ENCODE measurements at places on chromosomes 2 and 18.

- peak; percentile 2 for DNase-seq
Measured at GRCh38 chr2:113755035-113755834, 1.2 kb downstream of the SLC35F5 start.

DNA sequence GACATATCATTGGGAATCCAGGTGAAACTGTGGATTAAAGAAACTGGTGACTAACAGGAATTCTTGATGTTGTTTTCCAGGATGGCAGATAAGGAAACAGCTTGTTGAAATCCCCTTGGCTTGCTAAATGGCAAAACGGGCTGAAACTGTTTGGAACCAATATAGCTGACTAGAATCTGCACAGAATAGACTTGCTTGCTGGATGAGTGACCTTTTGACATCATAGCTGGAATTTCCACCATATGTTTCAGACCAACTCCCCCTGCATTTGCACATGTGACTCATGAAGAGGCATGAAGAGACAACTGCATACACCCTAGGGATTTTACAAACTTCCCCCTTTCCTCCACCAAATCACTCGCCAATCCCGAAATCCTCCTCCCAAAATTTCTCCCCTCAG, 87.7 kb upstream of the LYPD1 start:
- DNase-seq: no peak

GRCh38 chr2:235373171-235373570, 120.7 kb upstream of the AGAP1 start:
- DNase-seq: no peak

- peak; percentile 87 for DNase-seq
Measured at GRCh38 chr2:196481324-196481697, 158.2 kb upstream of the CCDC150 start.

DNA sequence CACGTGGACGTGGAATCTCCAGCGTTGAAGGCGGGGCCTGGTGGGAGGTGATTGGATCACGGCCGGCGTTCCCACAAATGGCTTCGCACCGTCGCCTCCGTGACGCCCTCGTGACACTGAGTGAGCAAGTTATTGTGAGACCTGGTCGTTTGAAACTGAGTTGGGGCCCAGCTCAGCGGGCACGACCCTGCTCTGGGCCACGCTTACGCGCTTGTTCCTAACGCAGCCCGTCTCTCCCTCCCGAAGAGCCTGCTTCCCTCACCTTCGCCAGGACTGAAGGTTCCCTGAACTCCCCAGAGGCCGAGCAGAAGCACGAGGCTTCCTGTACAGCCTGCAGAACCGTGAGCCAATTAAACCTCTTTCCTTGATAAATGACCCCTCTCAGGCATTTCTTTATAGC, 121.8 kb downstream of the RTP5 start:
- DNase-seq: no peak

DNA sequence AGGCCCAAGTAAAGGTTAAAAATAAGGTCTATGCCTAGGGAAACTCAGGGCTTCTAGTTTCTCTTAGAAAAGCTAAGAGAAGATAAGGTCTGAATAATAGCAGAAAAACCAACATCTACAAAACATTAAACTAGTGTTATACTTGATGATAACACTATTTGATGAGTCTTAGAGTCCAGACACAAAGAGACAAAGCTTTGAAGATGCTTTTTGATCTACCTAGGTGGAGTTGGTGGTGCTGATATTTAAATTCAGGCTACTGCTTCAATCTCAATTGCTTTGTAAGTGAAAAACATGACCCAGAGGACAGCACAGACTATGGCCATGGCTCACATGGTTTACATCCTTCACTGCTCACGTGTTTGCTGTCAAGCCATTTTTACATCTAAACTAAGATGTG, 11.7 kb upstream of the MFF start:
- DNase-seq: no peak

- no peak for DNase-seq
Measured at GRCh38 chr2:30122362-30122761, 24.4 kb upstream of the YPEL5 start.

DNA sequence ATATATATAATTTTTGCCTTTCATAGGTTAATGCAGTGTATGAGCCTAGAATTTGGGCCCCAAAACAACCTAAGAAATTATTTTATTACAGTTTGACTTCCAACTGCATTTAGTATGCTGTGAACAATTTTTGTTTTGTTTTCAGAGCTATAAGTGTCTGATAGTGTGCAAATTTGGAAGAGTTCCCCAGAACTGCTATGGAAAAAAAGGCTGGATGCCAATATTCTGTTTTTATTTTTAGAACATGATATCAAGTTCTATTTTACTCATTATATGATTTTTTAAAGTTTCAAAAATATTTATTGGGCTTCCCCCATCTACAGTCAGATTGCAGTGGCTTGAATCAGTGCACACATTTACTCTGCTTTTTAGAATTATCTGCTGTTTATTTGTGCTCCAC, 42.6 kb downstream of the MRPS9 start:
- no peak for DNase-seq

DNA sequence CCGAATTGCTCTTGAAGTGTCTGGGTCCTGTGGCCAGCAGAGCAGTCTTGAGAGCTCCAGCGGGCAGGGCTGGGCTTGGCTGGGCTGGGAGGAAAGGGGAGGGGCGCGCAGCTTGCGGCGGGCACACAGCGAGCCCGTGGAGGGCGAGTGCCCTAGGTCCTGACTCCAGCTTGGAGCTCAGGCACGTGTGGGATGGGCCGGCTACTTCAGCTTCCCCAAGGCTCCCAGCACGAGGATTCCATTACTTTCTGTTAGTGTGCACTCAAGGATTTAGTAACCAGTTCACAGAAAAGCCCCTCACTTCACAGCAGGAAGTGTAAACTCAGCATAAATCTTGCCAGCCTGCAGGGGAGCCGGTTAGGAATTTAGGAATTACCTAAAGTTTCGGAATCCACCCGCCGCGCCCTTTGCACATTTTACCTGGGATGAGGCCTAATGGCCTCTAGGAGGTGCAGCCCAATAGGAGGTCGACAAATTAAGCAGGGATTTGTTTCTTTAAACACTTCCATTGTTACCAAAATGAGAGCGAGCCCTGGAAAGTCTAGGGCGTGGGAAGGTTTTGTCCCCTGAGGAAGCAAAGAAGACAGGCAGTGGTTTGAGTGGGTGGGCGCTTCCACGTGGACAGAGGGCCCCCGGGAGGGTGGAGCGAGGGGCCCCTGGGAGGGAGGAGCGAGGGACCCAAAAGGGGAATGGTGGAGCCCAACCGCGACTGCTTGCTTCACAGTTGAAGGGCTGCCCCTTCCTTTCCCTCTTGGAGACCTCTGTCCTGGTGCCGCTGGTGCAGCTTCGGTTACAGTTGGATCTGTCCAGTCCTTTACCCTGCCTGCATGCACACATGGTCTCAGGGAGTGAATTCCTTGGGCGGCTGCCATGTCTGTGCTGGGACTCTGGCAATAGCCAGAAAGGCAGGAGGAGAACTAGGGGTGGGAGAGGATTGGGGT, 93.3 kb downstream of the CTAGE1 start:
- peak; percentile 76 for DNase-seq

- DNase-seq: no peak
Measured at GRCh38 chr2:200318940-200319435, 12.5 kb downstream of the SPATS2L start.

DNA sequence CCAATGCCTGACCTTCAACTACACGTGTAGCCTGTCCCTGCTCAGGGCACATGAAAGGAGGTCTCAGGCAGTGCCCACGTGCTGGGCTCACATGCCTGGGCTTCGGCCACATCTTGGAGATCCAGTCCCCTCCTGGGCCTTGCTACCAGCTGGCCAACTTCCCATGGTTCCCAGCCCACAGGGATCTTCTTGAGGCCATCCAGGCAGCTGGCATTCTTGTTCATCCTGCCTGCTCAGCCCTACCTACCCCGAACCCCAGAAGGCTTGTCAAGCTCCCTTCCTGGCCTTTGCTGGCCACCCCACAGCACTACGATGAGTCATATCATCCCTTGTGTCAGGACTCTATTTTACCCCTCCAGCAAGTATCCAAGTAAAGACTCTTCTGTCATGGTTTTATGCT, 97.1 kb downstream of the ZBTB7C start:
- DNase-seq: no peak

DNA sequence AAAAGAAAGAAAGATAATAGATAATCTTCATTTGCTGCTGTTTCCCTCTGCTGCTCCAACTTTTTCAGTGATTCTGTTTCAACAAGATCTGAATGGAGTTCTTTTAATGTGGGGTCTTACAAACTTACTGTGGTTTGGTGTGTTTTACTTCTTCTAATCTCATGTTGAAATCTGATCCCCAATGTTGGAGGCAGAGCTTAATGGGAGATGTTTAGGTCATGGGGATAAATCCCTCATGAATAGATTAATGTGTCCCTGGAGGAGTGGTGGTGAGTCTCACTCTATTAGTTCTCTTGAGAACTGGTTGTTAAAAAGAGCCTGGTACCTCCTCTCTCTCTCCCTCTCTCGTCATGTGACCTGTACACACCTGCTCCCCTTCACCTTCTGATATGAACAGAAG, 442.4 kb downstream of the EPHA4 start:
- no peak for DNase-seq

DNA sequence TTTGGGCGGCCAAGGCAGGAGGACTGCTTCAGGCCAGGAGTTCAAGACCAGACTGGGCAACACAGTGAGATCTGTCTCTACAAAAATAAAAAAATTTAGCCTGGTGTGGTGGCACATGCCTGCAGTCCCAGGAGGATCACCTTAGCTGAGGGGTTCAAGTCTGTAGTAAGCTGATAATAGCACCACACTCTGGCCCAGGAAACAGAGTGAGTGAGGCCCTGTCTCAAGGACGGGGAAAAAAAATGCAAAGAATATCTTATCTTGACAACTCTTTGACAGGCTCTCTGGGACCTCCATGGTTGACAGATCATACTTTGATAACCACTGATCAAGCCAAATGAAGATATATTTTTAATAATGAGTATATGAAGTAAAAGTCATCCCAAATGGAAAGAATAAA, 22.7 kb downstream of the USP34 start:
- DNase-seq: no peak

DNA sequence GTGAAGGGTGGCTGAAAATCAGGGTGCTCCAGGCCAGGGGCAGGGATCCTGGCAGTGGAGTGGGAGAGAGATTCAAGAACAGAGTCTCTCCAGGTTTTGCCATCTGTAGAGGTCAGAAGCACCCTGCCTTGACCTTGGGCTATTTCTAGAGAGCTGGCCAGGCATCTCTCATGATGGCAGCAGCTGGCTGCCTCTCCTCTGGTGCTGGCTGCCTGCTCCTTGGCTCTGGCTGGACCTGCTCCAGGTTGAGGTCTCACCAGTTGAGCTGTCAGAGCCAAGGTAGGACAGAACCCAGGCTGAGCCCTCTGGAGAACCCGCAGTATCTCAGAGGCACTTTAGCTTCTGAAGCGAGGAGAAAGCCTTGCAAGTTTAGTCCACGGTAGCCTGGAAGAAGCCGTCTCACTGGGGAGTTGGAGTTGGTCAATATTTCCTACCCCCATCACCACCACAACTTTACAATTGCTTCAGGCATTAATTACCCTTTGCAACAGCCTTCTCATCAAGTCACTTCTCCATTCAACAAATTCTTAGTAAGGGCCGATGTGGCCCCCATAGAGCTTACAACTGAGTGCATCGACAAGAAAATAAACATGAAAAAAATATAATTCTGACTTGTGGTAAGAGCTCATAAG, 25.6 kb downstream of the GNLY start:
- DNase-seq: no peak

- DNase-seq: no peak
Measured at GRCh38 chr2:8217468-8218030, 464.3 kb upstream of the ID2 start.

- no peak for DNase-seq
Measured at GRCh38 chr18:3119401-3120341, 100.1 kb downstream of the MYOM1 start.

DNA sequence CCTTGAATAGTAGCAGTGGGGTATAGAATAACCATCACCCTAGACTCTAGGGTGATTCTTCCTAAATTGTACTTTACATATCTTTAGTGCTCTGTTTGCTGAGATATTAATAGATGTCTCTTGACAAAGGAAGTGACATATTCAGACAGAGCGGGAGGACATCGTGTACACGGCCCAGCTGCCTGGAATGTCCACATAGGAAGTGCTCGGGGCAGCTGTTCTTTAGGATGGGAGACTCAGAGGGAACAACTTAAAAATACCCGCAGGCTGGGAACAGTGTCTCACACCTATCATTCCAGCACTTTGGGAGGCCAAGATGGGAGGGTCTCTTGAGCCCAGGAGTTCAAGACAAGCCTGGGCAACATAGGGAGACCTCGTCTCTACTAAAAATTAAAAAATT, 206.1 kb downstream of the FAM210A start:
- no peak for DNase-seq

GRCh38 chr2:202017940-202018339, 15.7 kb upstream of the FZD7 start:
- peak; percentile 92 for DNase-seq

GRCh38 chr2:190277234-190278112, 42.2 kb downstream of the HIBCH start:
- peak; percentile 25 for DNase-seq

- DNase-seq: no peak
Measured at GRCh38 chr18:48735080-48735676, 196.3 kb downstream of the CTIF start.

DNA sequence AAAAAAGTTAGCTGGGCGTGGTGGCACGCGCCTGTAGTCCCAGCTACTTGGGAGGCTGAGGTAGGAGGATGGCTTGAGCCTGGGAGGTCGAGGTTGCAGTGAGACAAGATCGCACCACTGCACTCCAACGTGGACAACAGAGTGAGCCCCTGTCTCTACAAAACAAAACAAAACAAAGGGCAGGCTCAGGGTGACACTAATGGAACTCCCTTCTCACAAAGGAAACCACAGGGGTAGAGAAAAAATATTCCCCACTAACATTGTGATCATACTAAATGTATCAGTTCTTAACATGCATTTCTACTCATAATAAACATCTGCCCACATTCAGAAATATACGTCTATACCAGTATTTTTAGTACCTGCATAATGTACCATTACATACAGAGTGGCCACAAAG, 21.1 kb downstream of the STAM2 start:
- DNase-seq: no peak

DNA sequence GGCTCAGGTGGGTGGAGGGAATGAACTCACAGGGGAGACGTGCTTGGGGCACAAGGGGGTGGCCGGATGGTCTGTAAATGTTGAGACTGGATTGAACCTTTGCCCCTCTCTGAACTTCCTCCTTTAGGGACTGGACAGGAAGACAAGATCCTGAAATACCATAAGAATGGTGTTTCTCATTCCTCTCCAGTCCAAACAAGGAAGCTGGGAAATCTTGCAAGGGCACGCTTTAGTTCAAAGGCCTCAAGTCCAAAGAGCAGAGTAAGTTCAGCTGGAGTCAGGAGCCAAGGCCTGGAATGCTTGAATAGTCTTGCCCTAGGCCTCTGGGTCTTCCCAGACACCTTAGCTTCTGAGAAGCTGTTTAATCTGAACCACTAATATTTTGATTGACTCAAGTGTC, 52.4 kb upstream of the SIX3 start:
- DNase-seq: no peak

- DNase-seq: no peak
Measured at GRCh38 chr2:119366161-119366648, 429 bp downstream of the C2orf76 start.

- no peak for DNase-seq
Measured at GRCh38 chr2:33620-34019, 12.7 kb downstream of the FAM110C start.
